ENCODE measurements at places on chromosomes 7 and 10.
A peak's percentile ranks its signal among the peaks of the same experiment; 100 is the strongest.

DNA sequence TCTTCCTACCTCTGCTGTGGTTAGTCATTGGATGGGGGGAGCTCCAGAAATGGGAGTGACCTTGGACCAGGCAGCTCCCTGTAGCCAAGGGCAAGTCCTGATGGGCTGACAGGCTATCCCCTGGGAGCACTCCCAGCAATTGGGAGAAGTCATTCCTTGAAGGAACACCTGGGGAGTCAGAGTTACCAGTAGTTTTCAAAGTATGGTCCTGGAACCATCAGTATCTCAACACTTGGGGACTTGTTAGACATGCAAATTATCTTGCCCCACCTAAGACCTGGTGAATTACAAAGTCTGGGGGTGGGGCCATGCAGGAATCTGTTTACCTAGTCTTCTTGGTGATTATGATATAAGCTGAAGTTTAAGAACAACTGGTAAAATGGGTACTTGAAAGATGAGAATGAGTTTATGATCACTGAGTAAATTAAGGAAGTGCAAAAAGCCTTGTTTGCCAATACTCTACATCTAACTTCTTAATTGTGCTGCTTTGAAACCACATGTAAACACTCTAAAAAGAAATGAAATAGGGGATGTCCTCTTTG lies 287.3 kb upstream of the LRRN3 start:
- no peak for DNase-seq

GRCh38 chr7:73920406-73921134 lies 59.6 kb downstream of the TMEM270 start:
- no peak for DNase-seq

- no peak for DNase-seq
These were observed 1.6 kb downstream of the ZNF746 start for GRCh38 chr7:149495785-149496641.

DNA sequence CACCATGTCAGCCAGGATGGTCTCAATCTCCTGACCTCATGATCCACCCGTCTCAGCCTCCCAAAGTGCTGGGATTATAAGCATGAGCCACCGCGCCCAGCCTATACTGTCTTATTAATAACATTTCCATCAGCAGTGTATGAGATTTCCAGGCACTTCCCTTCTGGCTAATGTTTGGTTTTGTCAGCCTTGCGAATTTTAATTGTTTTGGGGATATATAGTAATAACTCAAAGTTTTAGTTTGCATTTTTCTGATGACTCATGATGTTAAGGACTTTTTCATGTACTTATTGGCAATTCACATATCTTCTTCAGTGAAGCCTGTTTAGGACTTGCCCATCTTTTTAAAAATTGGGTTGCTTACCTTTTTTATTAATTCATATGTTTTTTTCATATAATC lies 76.0 kb downstream of the TMEM270 start:
- no peak for DNase-seq

DNA sequence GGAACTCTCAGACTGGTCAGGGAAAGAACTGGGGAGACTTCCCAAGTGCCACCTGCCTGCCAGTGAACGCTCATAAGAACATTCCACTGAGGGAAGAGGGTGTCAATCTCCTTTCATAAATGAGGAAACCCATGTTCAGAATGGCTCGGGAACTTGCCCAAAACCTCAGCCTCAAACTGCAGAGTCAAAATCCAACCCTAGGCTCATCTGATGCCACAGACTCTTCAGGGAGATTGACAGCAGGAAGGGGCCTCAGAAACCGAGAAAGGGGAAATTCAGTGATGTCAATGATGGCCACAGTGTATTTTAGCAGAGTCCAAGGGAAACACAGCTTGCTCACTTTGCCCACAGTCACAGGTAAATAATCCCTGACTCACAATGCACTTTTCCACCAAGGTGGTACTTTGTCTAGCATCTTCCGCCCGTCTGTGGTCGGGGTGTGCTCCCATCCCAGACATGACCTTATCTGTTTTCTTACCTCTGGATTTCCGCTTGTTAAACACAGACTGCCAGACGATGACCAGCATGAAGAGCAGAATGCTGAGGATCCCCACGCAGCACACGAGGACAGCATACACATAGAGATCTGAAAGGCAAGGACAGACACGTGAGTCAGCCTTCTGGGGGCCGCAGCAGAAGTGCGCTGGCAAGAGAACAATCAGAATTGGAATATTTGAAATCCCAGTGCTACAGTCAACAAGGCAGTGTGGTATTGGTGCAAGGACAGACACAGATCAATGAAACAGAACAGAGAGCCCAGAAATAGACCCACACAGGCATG lies 38.4 kb downstream of the VSTM4 start:
- no peak for DNase-seq

- peak; percentile 92 for DNase-seq
These were observed 622 bp downstream of the DYNC1I1 start for GRCh38 chr7:95772771-95773581.

- DNase-seq, result no peak
These were observed 55.4 kb downstream of the FAM241B start for GRCh38 chr10:69685426-69685801.

Measured in cerebellar nuclear complex (tissue), 1 donor.